AG08396 (cell line): ENCODE measurements at places on chromosomes 2 and 18.

GRCh38 chr18:55483266-55483871, 104.6 kb downstream of the TCF4 start:
- no peak for DNase-seq

GRCh38 chr2:100285691-100286090, 36.6 kb downstream of the LONRF2 start:
- no peak for DNase-seq

GRCh38 chr2:128090575-128090944, 440 bp upstream of the UGGT1 start:
- DNase-seq: no peak

- no peak for DNase-seq
Measured at GRCh38 chr2:117108741-117109267, 705.7 kb upstream of the DDX18 start.
